ENCODE measurements at places on chromosomes 1 and 21.

- DNase-seq, result no peak
These were observed 212.1 kb downstream of the GPR52 start for GRCh38 chr1:174659823-174660222.

- no peak for DNase-seq
These were observed 1.3 kb downstream of the ATXN7L2 start for GRCh38 chr1:109485001-109485400.

DNA sequence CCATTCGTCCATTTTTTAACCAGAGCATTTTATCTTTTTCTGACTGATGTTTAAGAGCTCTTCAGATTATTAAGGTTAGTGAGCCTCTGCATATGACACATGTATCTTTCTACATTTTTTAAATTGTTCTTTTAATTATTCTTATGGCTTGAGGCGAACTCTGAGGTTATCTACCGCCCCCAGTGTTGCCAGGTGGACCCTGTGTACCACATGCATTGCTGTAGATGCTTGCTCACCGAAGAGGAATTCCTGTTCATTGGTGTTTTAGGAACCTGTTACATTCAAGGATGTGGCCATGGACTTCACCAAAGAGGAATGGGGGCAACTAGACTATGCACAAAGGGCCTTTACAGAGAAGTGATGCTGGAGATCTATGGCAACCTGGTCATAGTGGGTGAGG lies 31.8 kb downstream of the ZNF684 start:
- DNase-seq, result no peak

DNA sequence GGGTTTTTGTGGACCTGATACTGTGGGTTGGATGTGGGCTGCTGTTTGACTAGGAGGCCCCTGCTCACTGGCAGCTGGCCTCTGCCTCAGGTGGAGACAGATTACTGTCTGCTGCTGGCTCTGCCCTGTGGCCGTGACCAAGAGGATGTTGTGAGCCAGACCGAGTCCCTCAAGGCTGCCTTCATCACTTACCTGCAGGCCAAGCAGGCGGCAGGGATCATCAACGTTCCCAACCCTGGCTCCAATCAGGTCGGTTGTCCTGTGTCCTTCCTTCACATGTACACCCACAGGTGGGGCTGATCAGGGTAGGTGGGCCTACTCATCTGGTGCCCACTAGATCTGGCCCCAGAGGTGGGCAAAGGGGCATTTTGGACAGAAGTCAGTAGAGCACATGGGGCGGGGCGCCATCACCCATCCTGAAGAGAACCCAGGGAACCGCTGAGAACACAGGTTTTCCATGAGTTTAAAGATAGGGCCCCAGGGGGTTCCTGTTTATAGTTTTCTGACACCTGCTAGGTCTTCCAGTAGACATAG lies 37.2 kb downstream of the ZBTB17 start:
- DNase-seq, result no peak

DNA sequence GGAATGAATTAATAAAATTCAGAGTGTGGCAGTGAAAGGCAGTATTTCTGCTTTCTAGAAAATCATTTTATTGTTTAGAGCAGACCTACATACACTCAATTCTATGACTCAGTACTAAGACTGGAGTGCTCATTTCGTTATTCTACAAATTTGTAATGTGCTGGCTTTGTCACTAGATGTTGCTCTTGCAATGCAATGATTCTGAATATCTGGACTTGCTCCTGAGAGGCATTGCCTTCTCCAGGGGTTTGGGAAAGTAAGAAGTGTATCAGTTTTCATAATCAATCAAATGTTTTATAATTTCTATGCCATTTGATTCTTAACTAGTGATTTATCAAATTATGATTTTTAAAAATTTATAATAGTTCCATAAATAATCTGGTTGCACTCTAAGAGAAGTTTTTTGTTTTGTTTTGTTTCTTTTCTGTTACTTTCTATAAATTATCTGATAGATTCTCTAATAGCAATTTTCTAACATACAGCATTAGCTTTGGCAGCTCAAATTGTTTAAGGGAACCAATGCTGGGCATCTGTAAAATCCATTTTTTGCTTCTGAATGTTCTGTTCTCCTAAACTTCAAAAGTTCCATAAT lies 280.5 kb upstream of the SGIP1 start:
- DNase-seq, result no peak

GRCh38 chr1:33459691-33460090 lies 12.8 kb upstream of the ZSCAN20 start:
- no peak for DNase-seq

DNA sequence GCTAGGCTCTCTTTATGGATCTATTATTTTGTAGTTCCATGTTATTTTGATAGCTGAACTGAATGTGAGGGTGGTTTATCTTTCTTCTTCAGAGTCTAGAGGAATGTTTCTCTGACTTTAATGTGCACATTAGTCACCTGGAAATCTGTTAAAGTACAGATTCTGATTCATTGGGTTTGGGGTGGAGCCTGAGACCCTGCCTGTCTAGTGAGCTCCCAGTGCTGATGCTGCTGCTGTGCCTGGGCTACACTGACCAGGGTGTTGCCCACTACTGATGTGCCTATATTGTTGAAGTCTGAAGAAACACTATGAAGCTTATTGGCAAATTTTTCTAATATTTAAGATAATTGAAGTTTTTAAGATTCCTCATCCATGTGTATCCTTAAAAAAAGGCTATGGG lies 35.9 kb downstream of the CD46 start:
- DNase-seq, result no peak

GRCh38 chr1:75791022-75791421 lies 5.0 kb downstream of the RABGGTB start:
- peak; percentile 18 for DNase-seq

All from large intestine (tissue), 12 donors.